Aorta (tissue), 5 donors: ENCODE measurements at places on chromosomes 5 and 9. TPM values are rescaled to one million over a fixed set of nuclear protein-coding genes. Genes with fewer than 3 reads are reported as not detected.

The PCDH12 gene
- polyA plus RNA-seq, result 0.95 TPM

The HEMGN gene
- not detected for polyA plus RNA-seq

DNA sequence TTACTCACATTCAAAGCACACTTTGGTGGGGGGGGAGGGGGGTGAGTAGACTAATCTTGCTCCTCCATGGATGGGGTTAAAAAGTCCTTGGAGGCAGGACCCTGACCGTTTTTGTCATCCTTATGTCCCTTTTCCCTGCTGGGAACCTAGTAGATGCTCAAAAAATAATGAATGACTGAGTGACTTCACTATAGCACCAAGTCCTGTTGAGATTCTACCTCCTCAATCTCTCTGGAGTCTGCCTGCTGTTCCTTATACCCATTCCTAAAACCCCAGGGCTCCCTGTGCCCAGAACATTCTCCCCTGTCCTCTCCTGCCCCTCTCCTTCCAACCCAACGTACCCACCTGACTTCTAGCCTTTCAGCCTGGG lies 2.3 kb upstream of the CSF2 start:
- DNase-seq, result no peak

GRCh38 chr9:21385131-21385670 lies at the start of gene IFNA2:
Gene IFNA2 (minus strand): TSS chr9:21385398. CDS start chr9:21385329, 69 bp downstream.
- DNase-seq, result no peak

The PCDHGA7 gene
- 2.1 TPM for polyA plus RNA-seq

- no peak for DNase-seq
Measured at GRCh38 chr9:70511858-70512257, 97.4 kb upstream of the KLF9 start.

The CER1 gene
- not detected for polyA plus RNA-seq
